Parietal lobe (tissue), 2 donors: ENCODE measurements at places on chromosomes 6 and 20. TPM values are rescaled to one million over a fixed set of nuclear protein-coding genes. Genes with fewer than 3 reads are reported as not detected.

BMP6 gene
- total RNA-seq = 3.4 TPM

PROKR2 gene
- 44.8 TPM for total RNA-seq

ULBP3 gene
- 6.3 TPM for total RNA-seq

DEFB118 gene
- not detected for total RNA-seq

PPP1R16B gene
- total RNA-seq = 11.6 TPM

SNAP91 gene
- 135 TPM for total RNA-seq

CCN2 gene
- 5.6 TPM for total RNA-seq

ULBP2 gene
- total RNA-seq = 3.4 TPM

SLC17A1 gene
- not detected for total RNA-seq

TMEM170B gene
- total RNA-seq = 56.0 TPM

KPNA5 gene
- 34.4 TPM for total RNA-seq

BTNL2 gene
- total RNA-seq = not detected

FGD2 gene
- 2.2 TPM for total RNA-seq

PLEKHG1 gene
- total RNA-seq = 9.4 TPM

WFDC12 gene
- not detected for total RNA-seq

BPI gene
- total RNA-seq = not detected

LCA5 gene
- total RNA-seq = 14.7 TPM

ADISSP gene
- 16.9 TPM for total RNA-seq

RIMS4 gene
- 52.0 TPM for total RNA-seq

SLC13A3 gene
- total RNA-seq = 13.1 TPM

TSHZ2 gene
- total RNA-seq = 1.9 TPM

PRR18 gene
- not detected for total RNA-seq

SOX12 gene
- 18.2 TPM for total RNA-seq

CNBD2 gene
- total RNA-seq = 4.1 TPM

FOXQ1 gene
- 1.9 TPM for total RNA-seq

MAS1L gene
- not detected for total RNA-seq

MACROD2 gene
- 126 TPM for total RNA-seq

KLC4 gene
- total RNA-seq = 44.4 TPM

PNPLA1 gene
- total RNA-seq = not detected

POPDC3 gene
- 0.94 TPM for total RNA-seq

CLPSL2 gene
- total RNA-seq = not detected

NRSN2 gene
- total RNA-seq = 44.4 TPM

IL17A gene
- total RNA-seq = not detected

TMEM200A gene
- 25.0 TPM for total RNA-seq
